Kidney capillary endothelial cell (primary cell): ENCODE measurements at places on chromosomes 7 and 10.

DNA sequence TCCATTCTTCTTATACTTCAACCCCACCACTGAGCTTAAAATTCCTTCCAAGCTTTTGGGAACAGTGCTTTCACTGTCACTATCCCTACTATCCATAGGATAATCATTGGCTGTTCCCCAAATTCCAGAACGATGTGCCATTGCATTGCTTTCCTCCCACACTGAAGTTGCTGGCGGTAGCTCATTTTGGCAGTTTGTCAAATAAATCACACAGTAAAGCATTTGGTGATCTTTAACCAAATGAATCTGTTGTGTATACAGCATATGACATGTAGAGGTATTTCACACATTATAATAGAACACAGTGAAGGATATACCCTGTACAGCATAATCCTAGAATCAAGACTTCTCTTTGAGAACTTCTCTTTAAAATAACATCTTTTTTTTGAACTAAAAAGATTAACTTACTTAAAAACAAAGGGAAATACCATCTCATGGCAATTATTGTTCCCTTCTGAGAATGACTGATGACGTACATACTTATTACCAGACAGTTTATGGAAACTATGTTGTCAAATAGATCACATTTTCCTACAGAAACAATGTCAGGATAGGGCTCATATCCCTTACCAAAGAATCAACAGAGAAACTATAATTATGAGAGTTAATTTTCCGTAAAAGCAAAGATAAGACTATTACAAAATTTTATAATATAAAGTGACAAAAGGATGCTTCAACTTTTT is 93.6 kb downstream of the CTNNA3 start:
- no peak for DNase-seq

- DNase-seq, result no peak
Observed at GRCh38 chr10:114753126-114753525, 68.5 kb upstream of the FHIP2A start.

DNA sequence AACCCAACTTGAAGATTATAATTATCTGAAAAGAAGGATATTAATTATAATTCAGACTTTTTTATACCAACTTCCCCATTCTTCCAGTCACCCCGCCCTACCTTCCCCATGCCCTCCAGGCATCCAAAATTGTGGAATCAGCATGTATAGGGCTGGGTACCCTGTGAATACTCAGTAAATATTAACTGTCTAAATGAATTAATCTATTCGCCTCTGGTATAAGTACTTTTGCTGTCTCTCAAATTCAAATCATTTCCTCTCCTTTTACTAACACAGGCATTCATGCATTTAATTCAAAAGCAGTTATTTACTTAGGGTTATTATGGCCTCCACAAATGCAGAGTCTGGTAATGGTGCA is 26.5 kb upstream of the GOT1 start:
- DNase-seq, result no peak

GRCh38 chr7:945556-946255 is 8.8 kb downstream of the ADAP1 start:
- DNase-seq, result no peak

- DNase-seq, result no peak
Observed at GRCh38 chr7:151339651-151340382, 1.8 kb upstream of the NUB1 start.
